Calu3 (cell line): ENCODE measurements at places on chromosomes 7 and 10.
A peak's percentile ranks its signal among the peaks of the same experiment; 100 is the strongest.

GRCh38 chr7:96415293-96415940 is 93.5 kb upstream of the SLC25A13 start:
- DNase-seq, result peak; percentile 55

DNA sequence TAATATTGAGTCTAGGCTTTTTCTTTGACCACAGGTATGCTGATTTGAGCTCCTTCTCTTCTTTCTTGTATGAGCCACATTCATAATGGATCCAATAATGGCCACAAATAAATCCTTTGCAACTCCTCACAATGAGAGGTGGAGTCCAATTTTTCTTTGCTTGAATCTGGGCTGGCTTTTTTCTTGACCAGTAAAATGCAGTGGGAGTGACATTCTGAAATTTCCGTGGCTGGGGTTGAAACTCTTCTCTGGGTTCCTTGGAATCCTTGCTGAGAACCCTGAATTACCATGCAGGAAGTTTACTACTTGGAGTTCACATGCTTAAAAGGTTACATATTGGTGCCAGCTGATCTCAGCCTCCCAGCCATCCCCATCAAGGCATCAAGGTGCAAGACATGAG is 22.4 kb upstream of the FAM180A start:
- no peak for DNase-seq

DNA sequence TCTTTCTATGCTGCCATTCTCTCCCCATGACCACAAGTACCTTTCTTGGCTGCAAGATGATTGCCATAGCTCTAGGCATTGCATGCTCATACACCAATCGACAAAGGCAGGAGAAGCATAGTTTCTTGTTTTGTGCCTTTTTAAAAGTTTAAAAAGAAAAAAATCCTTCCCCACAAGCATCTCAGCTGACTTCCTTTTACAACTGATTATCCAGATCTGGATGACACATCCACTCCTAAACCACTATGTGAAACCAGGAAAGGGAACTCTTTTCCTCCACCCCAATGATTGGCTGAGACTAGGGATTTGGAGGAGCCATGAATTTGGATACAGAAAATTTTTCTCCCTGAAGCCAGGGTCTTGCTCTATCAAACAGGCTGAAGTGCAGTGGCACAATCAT is 14.5 kb upstream of the LRRC4 start:
- DNase-seq, result no peak

- peak; percentile 43 for DNase-seq
Observed at GRCh38 chr7:95246831-95247370, 77.4 kb downstream of the PON1 start.

DNA sequence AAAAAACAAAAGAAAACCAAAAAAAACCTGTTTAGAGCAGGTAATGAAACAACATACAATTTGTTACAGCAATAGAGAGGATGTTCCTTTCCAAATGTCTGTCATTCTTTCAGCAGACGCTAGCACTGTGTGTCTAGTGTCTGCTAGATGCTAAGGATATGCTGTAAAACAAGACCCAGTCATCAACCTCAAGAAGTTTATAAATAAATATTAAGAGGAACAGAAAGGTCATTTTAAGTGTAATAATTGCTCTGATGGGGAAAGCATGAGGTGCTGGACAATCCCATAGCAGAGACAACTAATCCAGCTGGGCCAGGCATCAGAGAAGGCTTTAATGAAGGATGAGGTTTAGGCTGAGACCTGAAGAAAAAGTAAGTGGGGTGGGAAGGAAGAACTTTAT is 23.3 kb upstream of the ASCC1 start:
- no peak for DNase-seq

DNA sequence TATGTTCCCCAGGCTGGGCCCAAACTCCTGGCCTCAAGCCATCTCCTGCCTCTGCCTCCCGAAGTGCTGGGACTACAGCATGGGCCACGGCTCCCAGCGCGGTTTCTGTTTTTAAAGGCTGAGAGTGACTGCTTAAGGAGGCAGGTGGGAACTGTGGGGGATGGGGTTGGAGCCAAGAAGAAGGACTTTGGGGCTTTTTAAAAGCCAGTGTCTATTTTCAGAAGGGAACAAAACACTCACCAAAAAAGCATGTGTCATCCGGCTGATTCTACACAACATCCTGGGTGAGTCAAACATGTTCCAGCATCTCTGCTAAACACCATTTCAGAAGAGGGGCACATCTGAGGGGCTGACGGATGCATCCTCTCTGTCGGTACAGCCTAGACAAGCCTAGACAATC is 824.5 kb downstream of the TYW1 start:
- no peak for DNase-seq

- DNase-seq, result no peak
Observed at GRCh38 chr10:124755581-124755980, 11.4 kb upstream of the FAM53B start.

- DNase-seq, result peak; percentile 91
Observed at GRCh38 chr10:31099664-31100063, 68.0 kb upstream of the ZNF438 start.

- peak; percentile 66 for DNase-seq
Observed at GRCh38 chr7:22561321-22561811, 61.4 kb upstream of the STEAP1B start.

GRCh38 chr7:155188357-155188756 is 109.3 kb upstream of the INSIG1 start:
- no peak for DNase-seq

DNA sequence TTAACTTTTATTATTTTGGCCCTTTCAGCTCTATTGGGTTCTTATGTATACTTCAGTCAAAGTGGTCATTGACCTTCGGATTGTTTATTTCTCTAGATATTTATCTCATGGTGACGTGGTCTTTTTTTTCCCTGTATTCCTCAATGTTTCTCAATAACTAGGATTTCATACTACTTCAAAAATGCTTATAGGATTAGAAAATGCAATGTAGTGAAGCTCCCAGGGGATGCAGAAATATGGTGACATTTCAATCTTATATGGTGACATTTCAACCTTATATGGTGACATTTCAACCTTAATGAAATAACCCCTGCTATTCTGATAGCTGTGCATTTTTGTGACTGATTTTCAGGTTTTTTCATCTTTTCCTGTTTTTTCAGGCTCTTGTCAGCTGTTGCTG is 51.4 kb downstream of the CHRM2 start:
- no peak for DNase-seq

DNA sequence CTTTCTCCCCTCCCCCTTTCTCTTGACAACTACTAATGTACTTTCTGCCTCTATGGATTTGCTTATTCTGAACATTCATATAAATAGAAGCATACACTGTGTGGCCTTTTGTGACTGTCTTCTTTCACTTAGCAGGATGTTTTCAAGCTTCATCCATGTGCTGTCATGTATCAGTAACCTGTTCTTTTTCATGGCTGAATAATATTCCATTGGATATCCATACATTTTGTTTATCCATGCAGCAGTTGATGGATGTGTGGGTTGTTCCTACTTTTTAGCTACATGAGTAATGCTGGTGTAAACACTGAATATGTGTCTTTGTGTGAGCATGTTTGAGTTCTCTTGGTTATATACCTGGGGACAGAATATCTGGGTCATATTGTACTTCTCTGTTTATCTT is 107.6 kb downstream of the TRRAP start:
- DNase-seq, result no peak

GRCh38 chr7:94056796-94057207 is 52.6 kb upstream of the BET1 start:
- DNase-seq, result no peak

DNA sequence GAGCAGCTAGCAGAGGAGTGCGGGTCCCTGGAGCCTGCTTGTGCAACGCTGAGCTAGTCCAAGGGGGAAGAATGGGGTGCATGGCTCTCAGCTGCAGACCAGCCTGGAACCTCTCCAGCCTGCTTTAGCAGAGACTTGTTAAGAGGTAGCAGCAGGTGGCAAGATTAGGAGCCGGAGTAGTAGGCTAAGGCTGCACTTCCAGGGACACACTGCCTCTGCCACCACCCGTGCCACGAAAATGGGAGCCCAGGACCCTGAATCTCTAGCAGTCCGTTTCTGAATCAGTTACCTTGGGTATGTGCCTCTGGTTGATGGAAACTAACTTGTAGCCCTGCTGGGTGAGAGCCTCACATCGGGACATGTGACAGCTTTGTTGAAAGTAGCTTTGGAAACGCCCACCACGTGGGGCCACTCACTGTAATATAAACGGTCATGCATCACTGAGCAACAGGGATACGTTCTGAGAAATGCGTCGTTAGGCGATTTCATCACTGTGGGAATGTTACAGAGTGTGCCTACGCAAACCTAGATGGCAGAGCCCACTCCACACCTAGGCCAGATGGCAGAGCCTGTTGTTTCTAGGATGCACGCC is 25.9 kb downstream of the HTRA1 start:
- DNase-seq, result no peak

DNA sequence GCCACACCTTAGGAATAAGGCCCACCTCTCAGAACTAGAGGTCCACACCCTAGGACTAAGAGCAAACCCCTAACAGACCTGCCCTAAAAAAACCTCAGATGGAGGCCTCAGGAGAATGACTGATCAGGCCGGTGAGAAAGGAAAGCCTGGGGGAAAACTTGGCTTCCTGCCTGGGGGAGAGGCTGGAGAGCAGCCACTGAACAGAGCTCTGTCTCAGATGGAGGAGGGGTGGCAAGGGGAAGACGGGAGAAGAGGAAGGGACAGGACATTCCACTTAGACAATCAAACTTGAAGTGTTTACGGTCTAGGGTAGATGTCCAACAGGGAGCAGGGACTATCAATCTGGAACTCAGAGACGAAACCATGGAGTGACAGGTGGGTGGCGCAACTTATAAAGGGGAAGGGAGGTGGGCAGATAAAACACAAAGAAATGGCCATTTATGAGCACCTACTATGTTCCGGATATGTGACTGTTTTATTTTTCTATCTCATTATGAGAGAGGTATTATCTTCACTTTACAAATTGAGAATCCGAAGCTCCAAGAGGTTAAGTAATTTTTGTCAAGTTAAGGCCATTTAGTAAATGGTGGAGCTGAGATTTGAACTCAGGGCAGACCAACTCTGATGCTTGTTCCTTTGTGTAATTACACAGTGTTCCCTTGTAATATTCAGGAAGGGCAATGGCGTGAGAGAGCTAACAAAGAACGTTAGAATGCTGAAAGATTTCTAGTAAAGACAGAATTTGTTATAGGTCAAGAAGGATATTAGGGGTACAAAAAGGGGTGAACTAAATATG is 82.6 kb downstream of the DNMBP start:
- peak; percentile 46 for DNase-seq

GRCh38 chr10:68877482-68878110 is 23.5 kb upstream of the DDX50 start:
- DNase-seq, result no peak

DNA sequence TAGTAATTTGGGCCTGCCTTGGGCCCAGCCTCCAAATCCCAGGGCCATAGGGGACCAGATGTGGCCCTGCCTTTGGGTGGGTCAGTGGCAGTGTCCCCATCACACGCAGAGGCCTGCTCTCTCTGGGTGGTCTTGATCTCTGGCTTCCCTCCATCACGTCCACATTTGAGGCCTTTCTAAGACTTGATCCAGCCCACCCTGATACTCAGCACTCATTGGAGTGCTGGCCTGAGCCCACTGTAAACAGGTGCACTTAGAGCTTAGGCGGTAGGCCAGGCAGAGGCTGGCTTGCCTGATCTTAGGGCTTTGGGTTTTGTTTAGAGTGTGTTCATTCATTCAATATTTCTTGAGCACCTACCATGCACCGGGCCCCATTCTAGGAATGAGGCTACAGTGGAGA is 52.6 kb downstream of the TBATA start:
- DNase-seq, result no peak

DNA sequence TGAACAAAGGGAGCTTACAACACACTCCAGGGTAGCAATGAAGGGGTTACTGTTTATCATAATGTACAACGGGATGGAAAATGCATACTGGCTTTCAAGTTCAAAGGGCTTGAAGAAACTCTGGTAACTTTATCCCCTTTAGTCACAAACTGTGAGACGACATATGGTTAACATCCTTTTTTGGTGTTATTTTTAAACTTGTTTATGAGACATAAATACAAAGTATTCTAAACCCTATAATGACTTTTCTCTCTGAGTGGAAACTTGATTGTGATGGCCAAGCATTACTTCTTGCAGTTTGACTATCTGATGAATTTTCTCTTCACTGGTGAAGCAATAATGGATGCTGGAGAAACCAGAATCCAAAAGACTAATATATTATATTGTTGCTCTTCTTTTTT is 62.0 kb upstream of the SEMA3A start:
- DNase-seq, result no peak

GRCh38 chr10:58414270-58415041 is 29.2 kb downstream of the TFAM start:
- DNase-seq, result peak; percentile 63

GRCh38 chr10:97063983-97064837 is 121.5 kb downstream of the SLIT1 start:
- DNase-seq, result no peak

GRCh38 chr7:76069238-76069638 is 21.3 kb downstream of the MDH2 start:
- DNase-seq, result peak; percentile 47

DNA sequence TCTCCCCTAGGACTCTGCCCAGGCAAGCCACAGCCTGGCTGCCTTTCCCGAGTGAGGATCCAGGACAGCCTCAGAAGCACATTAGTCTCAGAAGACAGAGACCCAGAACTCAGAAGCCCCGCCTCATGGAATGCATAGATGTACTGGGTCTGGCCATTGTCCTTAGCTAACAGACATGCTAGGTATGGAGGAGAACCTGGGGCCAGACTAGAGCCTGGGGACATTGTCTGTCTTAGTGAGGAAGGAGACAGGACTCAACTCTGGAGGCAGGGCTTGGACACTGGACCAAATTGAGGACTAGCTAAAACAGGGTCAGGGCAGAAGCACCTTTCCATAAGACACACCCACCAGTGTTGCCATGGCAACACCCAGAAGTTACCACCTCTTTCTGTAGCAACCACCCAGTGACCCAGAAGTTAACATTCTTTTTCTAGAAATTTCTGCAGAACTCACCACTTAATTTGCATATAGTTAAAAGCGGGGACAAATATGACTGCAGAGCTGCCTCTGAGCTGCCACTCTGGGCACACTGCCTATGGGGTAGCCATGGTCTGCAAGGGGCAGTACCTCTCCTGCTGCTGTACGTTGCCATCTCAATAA is 27.5 kb downstream of the TLX1 start:
- no peak for DNase-seq

DNA sequence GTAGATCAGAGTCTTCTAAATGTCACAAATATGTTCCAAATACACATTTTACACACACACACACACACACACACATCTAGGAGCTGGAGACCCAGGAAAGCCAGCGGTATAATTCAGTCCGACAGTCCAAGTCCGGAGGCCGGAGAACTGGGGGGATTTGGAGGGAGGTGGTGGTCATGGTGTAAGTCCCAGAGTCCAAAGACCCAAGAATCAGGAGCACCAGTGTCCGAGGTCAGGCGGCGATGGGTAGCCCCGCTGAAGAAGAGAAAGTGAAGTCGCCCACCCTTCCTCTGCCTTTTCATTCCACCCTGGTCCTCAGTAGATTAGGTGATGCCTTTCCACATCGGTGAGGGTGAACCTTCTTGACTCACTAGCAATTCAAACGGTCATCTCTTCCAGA is 154.8 kb downstream of the CAMK1D start:
- no peak for DNase-seq

DNA sequence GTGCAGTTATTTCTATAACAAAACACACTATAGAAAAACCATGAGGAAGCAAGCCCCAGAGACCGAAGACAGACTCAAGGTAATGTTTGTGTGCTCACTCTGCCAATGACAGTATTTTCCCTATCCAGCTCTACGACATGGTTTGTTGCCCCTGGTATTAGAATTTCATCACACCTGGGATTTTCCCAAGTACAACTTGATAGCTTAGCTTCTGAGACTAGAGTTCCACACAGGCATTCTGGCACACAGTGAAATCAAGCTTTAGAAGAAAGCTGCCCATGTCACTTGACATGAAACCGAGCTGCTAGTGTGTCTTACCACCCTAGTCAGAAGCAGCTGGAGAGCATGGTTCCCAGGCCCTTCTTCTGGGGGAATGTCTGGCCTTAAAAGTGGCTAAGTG is 44.1 kb upstream of the AKR1E2 start:
- no peak for DNase-seq
